ENCODE measurements at places on chromosomes 5 and 9.

- no peak for DNase-seq
Observed at GRCh38 chr5:159007235-159007634, 92.5 kb downstream of the EBF1 start.

DNA sequence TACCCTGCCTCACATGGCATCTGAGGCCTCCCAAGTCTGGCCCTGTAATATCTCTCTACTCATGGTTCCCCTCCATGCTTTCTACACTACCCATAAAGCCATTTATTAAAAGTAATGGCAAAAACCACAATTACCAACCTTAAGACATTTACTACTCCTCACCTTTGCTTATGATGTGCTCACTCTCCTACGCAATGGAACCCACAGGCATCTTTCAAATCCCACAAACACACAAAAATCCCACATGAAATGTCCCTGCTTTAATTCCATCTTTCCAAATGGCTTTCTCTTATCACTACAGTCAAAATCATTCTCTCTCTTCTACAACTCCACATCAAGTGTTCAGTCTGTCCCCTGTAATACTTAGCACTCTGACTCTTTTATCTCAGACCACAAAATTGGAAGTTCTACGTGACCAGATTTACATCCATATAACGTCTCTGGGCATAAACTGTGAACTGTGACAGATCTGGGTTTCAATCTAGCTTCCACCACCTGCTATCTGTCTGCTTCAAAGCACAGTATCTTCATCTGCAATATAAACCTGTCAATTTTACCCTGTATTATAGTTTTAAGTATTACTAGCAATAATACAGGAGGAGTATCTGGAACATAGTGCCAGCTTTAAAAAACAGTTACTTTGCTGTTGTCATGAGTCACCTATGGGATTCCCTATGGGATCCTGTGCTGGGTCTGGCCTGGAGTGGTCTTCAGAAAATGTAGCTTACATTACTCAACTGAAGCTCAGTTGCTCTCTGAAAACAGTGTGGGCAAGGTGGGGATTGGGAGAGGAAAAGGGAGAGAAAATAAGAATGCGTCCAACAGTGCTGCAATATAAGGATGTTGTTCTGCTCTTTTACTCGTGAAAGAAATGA, 137.1 kb upstream of the TRIM32 start:
- no peak for DNase-seq

- DNase-seq, result no peak
Observed at GRCh38 chr5:142455856-142456255, 131.0 kb upstream of the SPRY4 start.

GRCh38 chr9:135978642-135979546, 17.7 kb upstream of the UBAC1 start:
- no peak for DNase-seq

GRCh38 chr9:37293664-37294524, 128.6 kb upstream of the GRHPR start:
- DNase-seq, result no peak
